ENCODE measurements at places on chromosomes 11 and 22.
A peak's percentile ranks its signal among the peaks of the same experiment; 100 is the strongest.

GRCh38 chr11:848380-848931 lies 5.8 kb downstream of the TSPAN4 start:
- peak; percentile 69 for DNase-seq

DNA sequence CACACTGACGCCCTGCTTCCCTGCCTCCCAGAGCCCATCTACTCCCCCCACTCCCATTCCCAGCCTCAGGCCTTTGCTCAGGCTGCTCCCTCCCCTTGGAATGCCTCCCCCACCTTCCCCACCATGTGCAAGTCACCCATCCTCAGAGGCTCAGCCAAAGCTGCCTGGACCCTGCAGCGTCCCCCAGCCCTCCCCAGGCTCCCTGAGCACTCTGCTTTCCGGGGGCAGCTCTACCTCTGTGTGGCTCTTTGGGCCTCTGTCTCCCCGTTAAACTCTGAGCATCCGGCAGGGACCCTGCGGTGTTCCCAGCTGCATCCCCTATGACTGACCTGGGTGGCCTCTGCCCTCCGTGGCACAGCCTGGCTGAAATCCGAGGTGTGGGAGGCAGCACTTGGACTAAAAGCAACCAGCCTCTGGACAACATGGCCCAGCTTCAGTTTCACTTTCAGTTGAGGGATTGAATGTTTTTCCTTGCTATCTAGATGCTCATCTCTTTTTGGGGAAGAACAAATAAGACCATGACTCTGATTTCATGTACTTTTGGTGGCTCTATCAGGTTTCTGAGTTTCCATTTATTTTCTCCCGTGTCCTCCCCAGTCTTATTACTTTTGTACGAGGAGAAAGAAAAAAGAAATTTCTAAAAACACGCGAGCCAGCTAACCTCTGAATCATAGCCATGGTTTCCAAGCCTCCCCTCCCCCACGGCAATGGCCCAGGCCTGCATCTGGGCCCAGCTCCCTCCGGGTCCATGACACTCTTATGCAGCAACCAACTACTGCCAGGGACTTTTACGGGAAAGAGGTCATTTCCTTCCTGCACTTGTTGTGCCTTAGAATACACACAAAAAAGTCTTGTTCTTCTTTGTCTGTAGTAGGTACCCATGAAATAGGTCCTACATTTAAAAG lies 3.8 kb downstream of the APOL3 start:
- DNase-seq, result peak; percentile 83

DNA sequence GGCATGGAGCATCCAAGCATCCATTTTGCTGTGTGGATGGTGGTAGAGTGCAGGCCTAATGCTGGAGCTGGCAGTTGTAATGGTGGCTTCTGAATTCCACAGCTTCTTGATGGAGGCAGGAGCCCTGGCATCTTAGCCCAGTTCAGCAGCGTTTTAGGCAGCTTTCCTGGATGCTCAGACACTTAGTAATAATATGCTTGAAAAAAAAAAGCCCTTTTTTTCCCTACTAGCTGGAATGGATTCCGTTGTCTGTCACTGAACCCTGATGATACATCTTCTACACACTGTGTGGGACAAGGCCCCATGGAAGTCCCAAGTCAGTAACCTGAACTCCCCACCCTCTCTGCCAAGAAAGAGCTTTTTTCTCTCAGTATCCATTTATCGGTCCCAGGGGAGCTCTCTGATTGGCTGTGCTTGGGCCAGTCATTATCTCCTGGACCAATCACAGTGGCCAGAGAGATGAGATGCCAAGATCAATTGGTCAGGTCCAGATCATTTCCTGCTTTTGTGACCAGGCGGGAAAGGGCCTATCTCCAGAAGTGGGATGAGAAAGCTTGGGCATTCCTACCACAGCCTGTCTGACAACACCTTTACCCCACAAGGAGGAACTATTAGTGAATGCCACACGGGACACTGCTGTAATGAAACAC lies 34.2 kb downstream of the MCM5 start:
- no peak for DNase-seq

DNA sequence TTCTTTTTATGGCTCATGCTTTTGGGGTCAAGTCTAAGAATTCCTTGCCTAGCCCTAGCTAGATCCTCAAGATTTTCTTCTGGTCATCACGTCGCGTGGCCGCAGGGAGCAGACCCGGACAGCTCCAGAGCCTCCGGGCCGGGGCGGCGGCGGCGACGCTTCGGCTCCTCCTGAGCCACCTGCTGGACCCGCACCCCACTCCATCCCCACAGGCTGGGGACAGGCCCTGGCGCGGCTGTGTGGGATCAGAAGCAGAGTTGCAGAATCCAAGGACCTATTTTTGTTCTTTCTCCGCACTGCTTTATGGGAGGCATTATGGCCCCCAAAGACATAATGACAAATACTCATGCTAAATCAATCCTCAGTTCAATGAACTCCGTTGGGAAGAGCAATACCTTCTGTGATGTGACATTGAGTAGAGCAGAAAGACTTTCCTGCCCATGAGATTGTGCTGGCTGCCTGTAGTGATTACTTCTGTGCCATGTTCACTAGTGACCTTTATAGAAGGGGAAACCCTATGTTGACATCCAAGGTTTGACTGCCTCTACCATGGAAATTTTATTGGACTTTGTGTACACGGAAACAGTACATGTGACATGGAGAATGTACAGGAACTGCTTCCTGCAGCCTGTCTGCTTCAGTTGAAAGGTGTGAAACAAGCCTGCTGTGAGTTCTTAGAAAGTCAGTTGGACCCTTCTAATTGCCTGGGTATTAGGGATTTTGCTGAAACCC lies 12.4 kb upstream of the SCARF2 start:
- no peak for DNase-seq

GRCh38 chr11:64444838-64445441 lies 86.0 kb downstream of the RPS6KA4 start:
- DNase-seq, result no peak

DNA sequence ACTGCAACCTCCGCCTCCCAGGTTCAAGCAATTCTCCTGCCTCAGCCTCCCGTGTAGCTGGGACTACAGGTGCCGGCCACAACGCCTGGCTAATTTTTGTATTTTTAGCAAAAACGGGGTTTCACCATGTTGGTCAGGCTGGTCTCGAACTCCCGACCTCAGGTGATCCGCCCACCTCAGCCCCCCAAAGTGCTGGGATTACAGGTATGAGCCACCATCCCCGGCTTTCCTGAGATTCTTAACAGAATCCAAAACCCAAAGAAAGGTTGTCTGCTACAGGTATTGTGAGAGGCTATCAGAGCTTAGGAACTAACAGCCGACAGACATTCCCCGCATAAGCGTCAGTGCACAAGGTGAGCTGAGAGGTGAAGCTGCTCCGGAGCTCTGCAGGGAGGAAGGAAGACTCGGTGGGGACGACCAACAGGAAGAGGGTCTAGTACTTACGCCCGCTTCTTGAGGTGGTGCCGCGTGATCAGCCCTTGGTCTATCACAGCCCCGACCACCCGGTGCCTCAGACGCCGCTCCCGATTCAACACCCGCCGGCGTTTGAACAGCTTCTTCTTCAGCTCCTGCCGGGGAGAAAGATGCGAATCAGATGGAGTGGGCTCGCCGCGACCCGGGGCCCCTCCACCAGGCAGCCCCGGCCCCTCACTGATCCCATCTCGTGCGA lies 470 bp downstream of the C11orf98 start:
- no peak for DNase-seq

DNA sequence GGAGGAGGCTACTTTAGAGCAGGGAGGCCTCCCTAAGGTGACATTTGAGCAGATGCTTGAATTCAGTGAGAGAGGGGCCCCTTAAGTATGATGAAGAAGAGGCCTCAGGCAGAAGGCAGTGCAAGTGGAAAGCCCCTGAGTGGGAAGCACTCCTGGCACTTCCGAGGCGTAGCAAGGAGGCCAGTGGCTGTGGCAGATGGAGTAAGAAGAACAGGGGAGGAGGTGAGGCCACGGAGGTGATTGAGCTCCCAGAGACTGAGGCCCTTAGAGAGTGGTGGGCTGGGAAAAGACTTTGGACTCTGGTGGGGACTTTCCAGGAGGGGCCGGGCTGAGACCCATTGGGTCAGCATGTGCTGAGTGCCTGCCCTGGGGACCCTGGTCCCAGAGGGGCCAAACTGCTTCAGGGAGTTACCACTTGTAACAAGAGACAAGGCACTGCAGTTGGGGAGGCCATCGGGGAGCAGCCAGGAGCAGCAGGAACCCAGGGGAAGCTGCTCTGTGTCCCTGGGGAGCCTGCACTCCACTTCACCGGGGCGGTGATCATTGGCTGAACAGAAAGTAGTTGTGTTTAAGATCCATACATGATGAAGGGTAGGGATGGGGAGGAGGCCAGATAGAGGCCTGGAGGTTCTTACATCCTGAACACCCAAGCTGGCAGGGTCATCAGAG lies 2.5 kb upstream of the CENPM start:
- no peak for DNase-seq

DNA sequence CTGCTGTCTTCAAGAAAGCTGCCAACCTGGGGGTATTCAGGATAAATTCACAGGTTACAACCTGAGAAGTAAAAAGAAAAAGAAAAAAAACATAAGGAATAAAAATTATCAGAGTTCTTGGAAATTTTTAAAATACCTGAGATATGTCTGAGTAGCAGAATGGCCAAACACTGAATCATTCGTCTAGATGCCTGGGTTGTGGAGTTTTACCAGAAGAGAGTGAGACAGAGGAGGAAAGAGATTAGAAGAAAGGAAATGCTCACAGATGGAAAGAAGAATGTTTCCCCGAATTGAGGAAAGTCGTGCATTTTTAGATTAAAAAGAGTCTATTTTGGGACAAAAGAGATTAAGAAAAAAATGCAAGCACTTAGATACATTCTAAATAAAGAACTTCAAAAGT lies 1026.7 kb downstream of the TBC1D22A start:
- no peak for DNase-seq

GRCh38 chr11:82959987-82960778 lies 58.6 kb downstream of the DDIAS start:
- no peak for DNase-seq

GRCh38 chr11:2380807-2381350 lies 3.8 kb downstream of the CD81 start:
- no peak for DNase-seq

- no peak for DNase-seq
Measured at GRCh38 chr11:63811522-63811921, 1.7 kb upstream of the SPINDOC start.

DNA sequence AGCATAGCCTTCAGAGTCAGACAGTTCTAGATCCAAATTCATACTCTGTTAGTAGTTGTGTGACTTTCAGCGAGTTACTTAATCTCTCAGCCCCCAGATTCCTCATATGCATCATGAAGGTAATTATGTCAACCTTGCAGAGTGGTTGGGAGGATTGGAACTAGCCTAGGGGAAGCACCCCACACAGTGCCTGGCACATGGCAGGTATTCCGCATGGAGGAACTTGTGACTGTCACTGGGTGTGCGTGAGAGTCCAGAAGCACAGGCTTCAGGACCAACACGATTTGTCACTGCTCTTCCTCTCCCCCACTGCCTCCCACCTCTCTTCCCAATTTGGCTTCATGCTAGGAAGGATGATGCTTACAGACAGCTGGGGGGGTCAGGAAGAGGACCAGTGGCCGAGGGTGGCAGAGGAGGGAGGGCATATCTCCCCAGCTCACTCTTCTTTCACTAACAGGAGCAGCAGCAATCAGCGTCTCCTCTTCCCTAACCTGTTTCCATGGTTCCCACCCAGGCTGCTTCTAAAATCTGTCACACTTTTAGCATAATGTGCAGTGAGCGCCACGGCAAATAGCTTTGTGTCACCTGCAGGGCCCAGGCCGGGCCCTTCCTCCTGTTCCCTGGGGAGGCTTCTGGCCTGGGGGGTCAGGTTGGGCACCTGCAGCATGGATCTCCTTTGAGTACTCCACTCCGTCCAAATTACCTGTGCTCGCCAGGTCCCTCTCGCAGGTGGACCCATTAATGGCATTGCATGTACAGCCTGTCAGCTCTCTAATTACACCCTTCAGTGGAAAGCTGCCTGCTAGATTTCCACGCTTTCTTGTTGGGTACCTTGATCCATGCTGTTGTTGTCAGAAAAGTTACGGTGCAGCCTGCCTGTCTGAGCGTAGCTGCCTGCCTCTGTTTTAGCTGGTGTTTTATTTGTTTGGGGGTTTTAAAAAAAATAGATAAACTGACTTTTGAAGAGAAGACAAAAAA lies 400.4 kb downstream of the NXPE2 start:
- no peak for DNase-seq

GRCh38 chr11:83054904-83055380 lies 16.8 kb downstream of the RAB30 start:
- DNase-seq, result no peak

- no peak for DNase-seq
Measured at GRCh38 chr11:110757962-110758755, 45.9 kb upstream of the ARHGAP20 start.

DNA sequence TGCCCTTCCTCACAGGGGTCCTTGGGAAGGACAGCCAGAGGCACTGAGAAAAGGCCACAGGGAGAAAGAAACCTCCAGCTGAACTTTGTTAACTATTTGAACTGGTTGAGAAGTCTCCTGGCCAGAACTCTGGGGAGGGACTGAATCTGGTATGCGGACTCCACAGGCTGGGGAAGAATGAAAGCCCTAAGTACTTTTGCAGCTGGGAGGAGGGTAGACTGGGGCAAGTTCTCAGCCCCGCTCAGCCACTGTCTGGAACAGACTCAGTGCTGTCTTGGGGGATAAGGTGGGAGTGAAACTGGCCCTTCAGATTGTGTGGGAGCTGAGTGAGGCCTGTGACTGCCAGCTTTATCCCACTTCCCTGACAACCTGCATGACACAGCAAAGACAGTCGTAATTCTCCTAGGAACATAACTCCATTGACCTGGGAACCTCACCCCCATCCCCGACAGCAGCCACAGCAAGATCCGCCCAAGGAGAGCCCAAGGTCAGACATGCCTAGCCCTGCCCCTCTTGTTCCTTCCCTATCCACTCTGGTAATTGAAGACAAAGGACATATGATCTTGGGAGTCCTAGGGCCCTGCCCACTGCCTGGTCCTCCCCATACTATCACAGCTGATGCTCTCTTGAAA lies 475.1 kb upstream of the CNTN5 start:
- no peak for DNase-seq

- DNase-seq, result no peak
Measured at GRCh38 chr11:20067665-20068064, 92.6 kb downstream of the DBX1 start.

GRCh38 chr11:65341856-65342255 lies 8.2 kb downstream of the DPF2 start:
- DNase-seq, result no peak

GRCh38 chr11:8038811-8039529 lies 42.0 kb upstream of the TUB start:
- no peak for DNase-seq

- DNase-seq, result peak; percentile 16
Measured at GRCh38 chr22:41762980-41763779, 37.3 kb upstream of the CCDC134 start.

Measured in hematopoietic multipotent progenitor cell treated with erythropoietin and hydrocortisone succinate and interleukin-3 and kit ligand, for 17 days (in vitro differentiated cells).